ENCODE measurements at places on chromosomes 1 and 21.

GRCh38 chr1:106846656-106847055, 209.8 kb upstream of the PRMT6 start:
- DNase-seq, result no peak

DNA sequence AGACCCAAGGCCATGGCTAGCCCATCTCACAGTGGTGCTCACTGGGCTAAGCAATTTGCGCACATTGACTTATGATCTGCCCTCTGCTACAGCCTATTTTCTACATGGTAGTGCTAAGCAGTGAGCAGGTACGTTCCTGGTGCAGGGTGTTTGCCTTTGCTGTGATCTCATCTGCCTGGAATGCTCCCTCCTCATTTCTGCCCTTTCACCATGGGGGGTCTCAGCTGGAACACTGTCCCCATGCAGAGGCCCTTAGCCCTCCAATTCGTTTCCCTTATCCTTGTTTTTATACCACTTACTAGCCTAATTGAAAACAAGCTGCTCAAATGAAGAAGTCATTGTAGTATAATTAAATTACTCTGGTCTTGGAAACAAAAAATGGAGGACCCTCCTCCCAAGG, 2.0 kb upstream of the B3GALT5 start:
- DNase-seq, result no peak

DNA sequence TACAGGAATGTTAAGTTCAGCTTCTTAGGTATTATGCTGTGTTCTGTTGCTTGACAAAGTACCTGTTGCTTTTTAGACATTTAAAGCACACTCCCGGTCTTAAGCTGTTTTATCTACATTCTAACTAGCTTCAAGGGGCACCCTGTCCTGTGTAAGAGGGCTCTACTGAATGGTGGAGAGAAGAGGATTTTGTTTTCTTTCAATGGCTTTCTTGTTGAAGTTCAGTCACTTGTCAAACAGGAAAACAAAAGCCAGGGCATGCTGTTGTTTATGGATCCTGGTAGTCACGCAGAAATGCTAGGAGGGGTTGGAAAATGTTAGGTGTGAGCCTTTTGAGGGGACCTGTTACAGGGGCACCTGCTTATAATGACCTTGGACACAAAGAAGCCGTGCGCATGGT, 30.7 kb downstream of the PGM1 start:
- DNase-seq, result no peak

DNA sequence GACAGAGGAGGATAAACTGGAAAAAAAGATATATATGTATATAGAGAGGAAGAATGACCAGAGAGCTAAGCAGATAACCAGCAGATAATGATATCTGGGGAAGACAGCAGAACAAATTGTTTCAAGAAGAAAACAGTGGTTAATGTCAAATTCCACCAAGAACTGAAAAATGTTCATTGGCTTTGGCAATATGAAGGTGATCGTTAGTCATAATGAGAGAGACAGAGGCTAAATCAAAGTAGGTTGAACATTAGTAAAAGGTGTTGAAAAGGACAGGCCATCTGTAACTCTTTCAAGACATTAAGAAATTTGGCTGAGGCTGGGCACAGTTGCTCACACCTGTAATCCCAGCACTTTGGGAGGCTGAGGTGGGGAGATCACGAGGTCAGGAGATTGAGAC, 25.3 kb upstream of the CR2 start:
- no peak for DNase-seq

DNA sequence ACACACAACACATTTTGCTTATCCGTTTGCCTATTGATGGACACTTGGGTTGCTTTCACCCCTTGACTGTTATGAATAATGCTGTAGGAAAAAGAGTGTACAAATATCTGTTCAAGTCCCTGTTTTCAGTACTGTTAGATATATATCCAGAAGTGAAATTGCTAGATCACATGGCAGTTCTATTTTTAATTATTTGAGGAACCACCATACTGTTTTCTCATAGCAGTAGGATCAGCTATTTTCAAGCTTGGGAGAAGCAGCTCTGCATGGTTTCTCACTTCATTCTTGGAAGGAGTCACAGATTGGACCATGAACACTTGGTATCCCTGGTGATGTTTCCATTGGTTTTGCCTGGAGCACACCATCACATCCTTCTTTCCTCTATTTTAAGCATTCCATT, 114.4 kb upstream of the ZP4 start:
- no peak for DNase-seq

- DNase-seq, result no peak
Measured at GRCh38 chr21:25385911-25386474, 221.3 kb downstream of the MRPL39 start.

GRCh38 chr21:39313042-39313570, 326 bp downstream of the BRWD1 start:
- DNase-seq, result no peak

DNA sequence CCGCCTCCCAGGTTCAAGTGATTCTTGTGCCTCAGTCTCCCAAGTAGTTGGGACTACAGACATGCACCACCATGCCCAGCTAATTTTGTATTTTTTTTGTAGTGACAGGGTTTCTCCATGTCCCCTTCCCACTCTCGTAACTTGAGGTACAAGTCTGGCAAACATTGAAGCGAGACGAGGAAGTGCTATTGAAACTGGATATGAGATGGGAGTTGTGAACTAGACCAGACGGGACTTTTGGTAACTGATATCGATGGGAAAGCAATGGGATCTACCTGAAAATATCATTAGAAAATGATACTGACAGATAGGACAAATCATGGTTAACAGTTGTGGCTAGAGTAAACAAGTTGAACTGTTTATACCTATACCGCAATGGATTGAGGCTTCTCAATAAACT, 95.2 kb upstream of the TRABD2B start:
- no peak for DNase-seq

DNA sequence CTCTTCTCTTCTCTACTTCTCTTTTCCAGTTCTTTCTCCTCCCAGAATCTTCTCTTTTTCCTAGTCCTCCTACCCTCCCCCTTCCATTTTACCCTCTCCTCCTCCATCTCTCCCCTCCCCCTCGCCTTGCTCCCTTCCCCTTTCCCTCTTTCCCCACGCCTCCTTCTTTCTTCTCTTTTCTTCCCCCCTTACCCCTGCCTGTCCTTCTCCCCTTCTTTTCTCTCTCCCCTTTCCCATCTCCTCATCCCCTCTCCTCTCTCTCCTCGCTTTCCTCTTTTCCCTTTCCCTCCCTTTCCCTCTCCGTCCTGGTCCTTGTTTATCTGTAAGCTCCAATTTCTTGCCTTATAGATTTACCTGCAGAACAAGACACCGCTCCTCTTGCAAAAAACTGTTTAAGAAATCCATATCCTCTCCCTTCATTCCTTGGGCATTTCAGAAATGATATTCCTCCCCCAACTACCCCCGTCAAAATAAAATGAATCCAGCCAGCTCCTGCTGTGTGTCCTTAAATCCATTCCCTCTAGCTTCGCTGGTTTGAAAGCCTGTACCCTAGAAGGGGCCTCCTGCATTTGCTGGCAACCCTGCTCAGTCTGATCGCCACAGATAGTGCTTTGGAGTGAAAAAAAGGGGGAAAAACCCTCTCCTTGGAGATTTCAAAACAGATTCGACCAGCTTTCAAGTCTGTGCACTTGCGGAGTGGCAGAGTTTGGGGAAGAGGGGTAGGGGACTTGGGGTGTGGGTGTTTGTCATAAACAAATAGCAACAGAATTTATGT, 89.4 kb downstream of the PAPPA2 start:
- DNase-seq, result no peak

DNA sequence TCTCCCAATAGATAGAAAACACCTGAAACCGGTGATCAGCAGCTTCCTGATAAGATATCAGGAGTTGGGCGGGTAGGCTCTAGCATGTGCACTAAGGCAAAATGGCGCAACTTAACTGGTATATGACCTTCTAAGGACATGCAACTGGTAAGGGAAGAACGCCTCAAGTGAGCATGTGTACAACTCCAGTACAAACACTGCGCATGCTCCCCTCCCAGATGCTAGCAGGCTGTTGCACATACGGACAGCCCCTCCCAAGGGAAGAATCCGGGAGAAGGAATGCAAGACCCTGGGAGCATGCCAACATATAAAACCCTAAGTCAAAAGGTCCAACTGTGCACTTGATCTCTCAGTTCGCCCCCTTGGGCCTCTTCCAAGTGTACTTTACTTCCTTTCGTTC, 110.8 kb downstream of the TSEN15 start:
- no peak for DNase-seq

GRCh38 chr1:203036537-203036936, 10.2 kb downstream of the PPFIA4 start:
- no peak for DNase-seq

DNA sequence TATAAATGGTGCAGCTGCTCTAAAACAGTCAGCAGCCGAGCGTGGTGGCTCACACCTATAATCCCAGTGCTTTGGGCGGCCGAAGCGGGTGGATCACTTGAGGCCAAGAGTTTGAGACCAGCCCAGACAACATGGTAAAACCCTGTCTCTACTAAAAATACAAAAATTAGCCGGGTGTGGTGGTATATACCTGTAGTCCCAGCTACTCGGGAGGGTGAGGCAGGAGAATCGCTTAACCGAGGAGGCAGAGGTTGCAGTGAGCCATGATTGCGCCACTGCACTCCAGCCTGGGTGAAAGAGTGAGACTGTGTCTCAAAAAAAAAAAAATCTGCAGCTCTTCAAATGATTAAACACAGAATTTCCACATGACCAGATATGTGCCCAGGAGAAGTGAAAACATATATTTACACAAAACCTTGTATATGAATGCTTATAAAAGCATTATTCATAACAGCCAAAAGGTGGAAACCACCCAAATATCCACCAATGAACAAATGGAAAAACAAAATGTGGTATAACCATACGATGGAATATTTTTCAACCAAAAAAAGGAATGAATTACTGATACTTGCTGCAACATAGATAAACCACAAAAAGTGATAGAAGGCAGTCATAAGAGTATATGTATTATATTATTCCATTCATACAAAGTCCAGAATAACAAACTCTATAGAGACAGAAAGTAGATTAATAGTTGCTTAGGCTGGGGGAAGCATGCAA, 14.1 kb downstream of the EPS15 start:
- DNase-seq, result no peak

DNA sequence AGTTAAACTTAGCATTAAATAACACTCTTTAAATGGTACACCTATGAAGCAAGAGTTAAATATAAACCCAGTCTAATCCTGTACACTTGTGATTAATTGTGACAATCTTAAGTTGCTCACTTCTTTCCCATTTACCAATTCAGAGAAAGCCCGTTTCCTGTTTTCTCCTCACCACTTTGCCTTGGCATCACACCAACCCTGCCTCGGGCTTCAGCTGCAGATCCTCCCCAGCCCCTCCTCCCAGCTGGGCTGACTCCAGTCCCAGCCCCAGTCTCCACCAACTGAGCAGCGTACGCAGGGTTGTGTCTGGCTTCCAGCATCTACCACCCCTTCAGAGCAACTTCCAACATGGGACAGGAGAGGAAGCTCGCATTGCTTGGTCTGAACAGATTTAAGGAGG, 4.1 kb downstream of the PYCR2 start:
- DNase-seq, result no peak

DNA sequence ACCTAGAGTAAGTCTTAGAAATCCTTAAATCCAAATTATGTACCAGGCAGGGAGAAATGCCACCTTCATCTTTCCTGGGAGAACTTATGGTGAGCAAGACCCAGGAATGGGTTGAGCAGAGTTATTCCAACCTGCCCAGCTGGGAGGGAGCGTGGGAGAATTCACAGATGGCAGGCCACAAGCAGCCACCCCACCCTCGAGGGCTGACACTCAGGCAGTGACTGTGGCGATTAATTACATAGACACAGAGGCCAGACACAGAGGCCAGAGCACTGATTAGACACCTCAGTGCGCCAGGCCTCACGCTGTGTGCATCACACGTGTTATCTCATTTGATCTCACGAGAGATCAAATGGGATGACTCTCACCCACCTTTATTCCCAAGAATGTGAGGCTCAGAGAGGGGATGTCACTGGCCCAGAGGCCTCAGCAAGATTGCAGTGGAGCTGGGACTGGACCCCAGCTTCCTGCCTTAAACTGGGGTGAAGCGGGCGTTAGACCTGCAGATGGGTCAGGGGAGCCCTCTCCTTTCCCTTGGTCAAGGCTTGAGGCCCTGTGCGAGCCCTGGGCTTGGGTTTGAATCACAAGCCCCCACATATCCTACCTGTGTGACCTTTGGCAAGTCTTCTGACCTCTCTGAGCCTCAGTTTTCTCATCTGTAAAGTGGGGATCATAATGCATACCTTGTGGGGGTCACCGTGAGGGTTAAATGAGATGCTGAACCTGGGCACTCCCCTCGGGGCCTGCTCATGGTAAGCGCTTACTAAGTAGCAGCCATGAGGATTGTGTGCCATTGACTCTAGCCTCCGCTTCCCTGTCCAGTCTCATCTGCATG, 28.8 kb upstream of the PADI4 start:
- DNase-seq, result no peak

GRCh38 chr21:36254106-36254941, 65.7 kb upstream of the MORC3 start:
- DNase-seq, result no peak

GRCh38 chr1:33275706-33276572, 19.6 kb downstream of the ZNF362 start:
- no peak for DNase-seq

- DNase-seq, result no peak
Measured at GRCh38 chr1:227391879-227392278, 73.6 kb upstream of the CDC42BPA start.

DNA sequence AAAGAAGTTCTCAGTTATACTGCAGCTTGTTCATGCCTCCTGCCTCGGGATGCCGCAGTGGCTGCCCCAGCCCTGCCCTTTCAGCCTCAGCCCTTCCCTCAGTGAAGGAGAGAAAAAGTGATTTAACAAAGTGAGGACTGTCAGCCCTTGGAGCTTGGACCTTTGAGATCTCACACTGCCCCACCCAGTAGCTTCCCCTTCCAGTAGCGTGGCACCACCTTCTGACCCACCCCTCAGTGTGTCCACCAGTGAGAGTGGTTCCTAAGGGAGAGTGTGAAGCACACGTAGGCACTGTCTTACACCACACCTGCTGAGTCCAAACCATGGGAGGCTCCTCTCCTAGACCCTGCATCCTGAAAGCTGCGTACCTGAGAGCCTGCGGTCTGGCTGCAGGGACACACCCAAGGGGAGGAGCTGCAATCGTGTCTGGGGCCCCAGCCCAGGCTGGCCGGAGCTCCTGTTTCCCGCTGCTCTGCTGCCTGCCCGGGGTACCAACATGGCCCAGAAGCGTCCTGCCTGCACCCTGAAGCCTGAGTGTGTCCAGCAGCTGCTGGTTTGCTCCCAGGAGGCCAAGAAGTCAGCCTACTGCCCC, at the start of gene CDA:
Gene CDA (plus strand): TSS at position 464 of the 592 bp plus-strand sequence. CDS start 33 bp downstream, at position 497.
- DNase-seq, result no peak

DNA sequence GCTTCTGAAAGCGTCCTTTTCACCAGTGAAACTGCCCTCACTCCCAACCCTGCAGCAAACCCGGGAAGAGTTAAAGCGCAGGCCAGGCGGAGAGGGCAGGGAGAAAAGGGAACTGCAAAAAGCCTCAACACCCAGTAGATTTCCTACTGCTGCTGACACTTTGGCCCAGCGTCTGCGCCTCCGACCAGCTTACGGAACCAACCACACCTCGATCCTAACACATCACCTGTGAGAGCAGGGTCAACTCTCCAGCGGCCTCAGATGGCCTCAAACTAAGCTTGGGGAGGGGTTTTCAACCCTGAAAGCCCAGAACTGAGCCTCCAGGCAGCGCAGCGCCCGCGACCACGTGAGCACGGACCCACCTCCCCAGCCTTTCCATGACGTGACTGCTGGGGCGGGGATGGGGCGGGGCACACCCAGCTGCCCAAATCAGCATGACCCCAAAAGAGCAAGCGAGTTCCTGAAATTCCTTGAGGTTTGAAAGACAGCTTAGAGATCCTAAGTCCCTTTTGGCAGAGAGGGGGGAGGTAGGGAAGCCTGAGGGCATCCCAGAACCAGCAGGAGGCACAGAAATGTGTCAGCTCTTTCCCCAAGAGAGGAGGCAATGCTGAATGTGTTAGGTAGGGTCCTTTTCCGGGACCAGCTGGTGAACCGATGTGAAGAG, 59.1 kb downstream of the ITPKB start:
- peak; percentile 82 for DNase-seq

- DNase-seq, result peak; percentile 41
Measured at GRCh38 chr1:89739013-89739843, 81.6 kb upstream of the LRRC8D start.

Data from stimulated activated CD4-positive, alpha-beta T cell treated with anti-CD3 and anti-CD28 coated beads, Interleukin-4, amount 100 ng/mL, for 4 hours (primary cell).